ENCODE measurements at places on chromosomes 7 and 10.

DNA sequence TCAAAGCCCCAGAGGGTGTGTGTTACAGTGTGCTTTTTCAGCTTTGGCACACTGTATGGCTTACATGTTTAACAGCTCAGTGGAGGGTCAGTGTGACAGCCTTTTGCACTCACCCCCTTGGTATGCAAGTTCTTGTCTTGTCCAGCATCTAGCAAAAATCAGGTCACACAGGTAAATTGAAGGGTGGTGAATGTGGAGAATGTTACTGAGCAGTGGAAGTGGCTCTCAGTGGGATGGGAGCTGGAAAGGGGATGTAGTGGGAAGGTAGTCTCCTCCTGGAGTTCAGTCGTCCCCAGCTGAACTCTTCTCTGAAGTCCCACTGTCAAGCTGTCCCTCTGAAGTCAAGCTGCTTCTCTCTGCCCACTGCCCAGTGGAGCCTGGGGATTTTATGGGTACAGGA, 21.0 kb upstream of the C10orf90 start:
- no peak for DNase-seq

DNA sequence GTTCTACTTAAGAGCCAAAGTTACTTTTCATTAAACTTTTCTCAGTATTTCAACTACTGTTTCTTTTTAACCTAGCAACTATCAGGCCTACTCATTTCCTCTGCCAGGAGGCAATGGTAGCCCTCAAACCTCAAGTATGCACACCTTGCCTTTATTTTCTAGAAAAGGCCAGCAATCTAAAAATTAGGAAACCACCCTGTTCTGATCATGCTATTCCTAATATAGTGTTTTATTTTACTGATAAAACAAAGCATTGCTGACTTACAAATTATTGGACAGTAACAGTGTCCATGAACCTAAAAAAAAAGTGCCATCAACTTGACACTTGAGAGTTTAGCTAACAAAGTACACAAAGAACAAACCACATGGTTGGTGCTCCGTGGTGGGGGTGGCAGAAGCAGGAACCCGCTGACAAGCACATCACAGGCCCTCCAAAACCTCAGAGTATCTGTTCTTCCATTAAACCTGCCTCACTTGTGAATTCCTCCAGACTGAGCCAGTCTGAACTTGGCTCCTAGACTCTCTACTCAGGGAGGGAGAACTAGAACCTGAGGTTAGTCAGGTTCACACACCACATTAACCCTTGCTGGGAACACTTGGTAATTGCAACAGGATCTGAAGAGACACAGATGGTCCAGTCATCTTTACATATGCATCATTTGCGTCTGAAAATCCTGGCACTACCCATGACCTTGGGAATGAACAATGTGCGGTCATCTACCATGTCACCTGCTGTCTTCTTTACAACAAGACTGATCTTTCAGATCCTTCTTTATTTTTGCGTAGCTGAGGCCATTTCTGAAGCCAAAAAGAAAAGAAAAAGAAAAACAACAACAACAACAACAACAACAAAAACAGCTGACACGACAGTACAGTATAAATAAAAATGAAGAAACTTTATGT, 31.9 kb downstream of the PIP4K2A start:
- peak; percentile 39 for DNase-seq

GRCh38 chr10:12656518-12657142, 307.3 kb downstream of the CAMK1D start:
- DNase-seq = no peak

- no peak for DNase-seq
Observed at GRCh38 chr7:135168489-135169140, 1.9 kb downstream of the CYREN start.

- DNase-seq = no peak
Observed at GRCh38 chr10:106836933-106837663, 327.4 kb downstream of the SORCS1 start.

GRCh38 chr10:61815496-61815895, 86.0 kb upstream of the ARID5B start:
- no peak for DNase-seq

GRCh38 chr7:100481466-100481865, 2.3 kb upstream of the NYAP1 start:
- no peak for DNase-seq

- DNase-seq = no peak
Observed at GRCh38 chr7:1536743-1537534, 6.4 kb downstream of the MAFK start.

- no peak for DNase-seq
Observed at GRCh38 chr10:103905441-103905840, 12.5 kb downstream of the STN1 start.

DNA sequence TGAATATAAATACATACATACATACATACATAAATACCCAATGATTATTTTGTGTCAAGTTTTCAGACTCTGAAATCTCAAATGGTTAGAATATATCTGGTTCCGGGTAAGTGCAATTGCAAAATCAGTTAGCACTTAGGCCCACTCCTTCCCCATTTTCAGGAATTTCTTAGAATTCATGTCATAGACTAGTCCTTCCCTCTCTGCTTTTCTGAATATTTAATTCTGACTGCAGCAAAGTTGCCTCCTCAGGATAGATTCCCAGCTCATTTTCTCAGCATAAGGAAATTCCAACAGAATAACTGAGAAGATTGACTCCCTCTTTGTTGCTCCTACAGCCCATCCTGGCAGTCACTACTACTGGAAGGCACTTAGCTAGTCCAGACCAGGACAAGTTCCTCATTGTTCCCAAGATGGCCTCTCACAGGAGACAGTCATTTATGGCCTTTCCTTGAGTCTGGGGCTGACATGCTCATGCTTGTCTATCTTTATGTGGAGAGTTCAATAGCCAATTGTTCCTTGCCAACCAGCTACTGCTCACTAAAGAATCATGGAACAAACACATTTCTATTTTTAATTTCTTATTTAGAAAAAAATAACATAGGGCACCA, 142.9 kb upstream of the ITGB1 start:
- DNase-seq = no peak

DNA sequence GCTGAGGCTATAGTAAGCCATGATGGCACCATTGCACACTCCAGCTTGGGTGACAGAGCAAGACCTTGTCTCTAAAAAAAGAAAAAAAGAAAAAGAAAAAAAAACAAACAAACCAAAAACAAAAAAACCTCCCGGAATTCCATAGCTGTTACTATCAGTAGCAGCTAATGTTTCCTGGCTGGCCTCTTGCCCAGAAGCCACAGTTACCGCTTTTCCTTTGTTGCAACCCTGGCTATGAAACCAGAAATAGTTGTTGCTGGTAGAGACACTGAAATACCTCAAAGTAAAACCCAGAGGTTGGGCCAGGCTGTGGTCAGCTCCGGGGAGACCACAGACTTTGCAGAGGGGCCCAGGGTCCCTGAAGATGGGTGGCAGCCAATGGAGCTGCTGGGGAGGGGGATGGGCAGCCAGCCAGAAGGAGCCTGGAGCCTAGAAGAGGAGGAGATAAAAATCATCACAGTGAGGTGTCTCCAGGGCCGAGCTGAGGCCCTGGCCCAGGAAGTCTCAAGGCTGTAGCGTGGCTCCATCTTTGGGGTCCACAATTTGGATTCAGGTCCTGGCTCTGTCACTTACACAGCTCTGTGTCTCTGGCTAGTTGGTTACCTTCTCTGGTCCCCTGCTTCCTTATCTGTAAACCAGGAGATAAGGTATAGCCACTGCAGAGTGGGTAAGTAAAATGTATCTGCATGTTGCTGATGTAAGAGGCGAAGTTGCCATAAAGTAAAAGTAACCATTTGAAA, 3.4 kb upstream of the CHST12 start:
- no peak for DNase-seq

GRCh38 chr7:2037808-2038522, 194.8 kb downstream of the MAD1L1 start:
- DNase-seq = no peak

DNA sequence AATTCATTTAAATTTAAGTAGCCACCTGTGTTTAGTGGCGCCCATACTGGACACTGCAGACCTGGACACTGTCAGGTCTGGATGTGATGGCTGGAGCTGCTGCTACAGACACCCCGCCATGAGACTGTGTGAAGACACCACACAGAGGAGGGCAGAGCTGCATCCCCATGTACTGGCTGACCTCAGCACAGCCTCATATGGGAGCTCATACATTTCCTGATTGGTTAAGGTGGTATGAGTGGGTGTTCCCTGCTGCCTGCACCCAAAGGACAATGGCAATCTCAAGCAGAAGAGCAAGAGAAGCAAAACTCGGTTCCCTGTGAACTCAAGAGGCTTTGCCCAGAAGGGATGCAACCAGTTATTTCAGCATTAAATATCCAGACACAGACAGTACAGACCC, 60.0 kb downstream of the DLG5 start:
- DNase-seq = no peak

GRCh38 chr10:86715156-86715795, 41.1 kb upstream of the BMPR1A start:
- no peak for DNase-seq

DNA sequence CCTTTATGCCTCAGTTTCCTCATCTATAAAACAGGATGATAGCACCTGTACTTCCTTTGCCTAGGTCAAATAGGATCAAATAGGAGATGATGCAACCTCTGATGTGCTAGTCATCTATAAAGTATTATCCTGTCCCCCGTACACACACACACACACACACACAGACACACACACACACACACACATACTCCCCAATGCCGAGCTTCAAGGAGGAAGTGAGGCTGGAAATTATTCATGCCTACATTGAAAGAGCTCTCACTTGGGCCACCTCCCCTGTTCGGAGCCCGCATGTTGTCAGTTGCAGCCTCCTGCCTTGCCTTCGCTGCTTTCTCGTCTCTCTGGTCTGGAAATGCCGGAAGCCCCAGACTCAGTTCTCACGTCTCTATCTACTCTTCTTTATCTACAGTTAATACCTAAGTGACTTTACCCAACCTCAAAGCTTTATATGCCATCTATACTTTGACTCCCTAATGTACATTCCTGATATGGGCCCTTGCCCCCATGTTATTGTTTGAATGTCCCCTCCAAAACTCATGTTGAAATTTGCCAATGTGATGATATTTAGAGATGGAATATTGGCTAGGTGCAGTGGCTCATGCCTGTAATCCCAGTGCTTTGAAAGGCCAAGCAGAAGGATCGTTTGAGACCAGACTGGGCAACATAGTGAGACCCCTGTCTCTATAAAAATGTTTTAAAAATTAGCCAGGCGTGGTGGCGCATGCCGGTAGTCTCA, 6.9 kb upstream of the UBE2H start:
- DNase-seq = no peak
